ENCODE measurements at places on chromosomes 6 and 20.

DNA sequence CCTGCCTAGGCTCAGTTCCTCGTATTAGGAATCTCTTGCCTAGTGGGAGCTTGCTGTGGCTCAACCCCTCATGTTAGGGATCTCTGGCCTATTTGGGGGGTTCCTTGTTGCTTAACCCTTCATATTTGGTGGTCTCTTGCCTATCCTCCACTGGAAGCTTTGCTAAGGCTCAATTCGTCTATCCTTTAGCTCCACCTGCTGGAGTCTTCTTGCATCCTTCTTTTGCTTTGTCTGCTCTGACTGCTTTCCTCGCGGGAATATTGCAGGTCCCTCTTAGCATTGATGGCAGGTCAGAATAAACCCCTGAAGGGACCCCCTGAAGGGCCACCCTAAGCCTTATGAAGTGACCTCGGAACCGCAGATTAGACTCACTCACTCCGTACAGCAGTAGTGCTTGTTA, 203.0 kb upstream of the TBX18 start:
- no peak for DNase-seq

DNA sequence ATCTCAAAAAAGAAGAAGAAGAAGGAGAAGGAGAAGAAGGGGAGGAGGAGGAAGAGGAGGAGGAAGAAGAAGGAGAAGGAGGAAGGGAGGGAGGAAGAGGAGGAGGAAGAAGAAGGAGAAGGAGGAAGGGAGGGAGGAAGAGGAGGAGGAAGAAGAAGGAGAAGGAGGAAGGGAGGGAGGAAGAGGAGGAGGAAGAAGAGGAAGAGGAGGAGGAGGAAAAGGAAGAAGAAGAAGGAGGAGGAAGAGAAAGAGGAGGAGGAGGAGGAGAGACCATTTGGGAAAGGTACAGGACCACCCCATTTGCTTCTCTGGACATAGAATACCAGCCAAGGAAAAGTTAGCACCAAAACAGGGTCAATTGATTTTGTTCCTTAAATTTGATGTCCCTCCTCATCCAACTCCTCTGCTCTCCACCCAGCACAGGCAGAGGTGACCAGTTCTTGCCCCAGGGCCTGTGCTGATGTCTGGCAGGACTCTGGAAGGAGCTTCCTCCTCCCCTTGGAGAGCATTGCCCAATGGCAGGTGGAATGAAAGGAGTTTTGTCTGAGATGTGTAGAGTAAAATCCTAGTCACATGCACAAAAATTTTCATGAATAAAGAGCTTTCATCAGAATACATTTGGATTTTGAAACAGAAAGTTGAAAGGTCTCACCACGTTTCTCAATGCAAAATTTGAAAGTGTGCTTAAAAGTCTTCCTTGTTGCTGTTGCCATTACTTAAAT, 182.9 kb downstream of the LY86 start:
- no peak for DNase-seq

- DNase-seq, result no peak
These were observed 355.5 kb upstream of the TSHZ2 start for GRCh38 chr20:52616629-52617028.

- no peak for DNase-seq
These were observed 86.0 kb upstream of the NT5E start for GRCh38 chr6:85363870-85364269.

DNA sequence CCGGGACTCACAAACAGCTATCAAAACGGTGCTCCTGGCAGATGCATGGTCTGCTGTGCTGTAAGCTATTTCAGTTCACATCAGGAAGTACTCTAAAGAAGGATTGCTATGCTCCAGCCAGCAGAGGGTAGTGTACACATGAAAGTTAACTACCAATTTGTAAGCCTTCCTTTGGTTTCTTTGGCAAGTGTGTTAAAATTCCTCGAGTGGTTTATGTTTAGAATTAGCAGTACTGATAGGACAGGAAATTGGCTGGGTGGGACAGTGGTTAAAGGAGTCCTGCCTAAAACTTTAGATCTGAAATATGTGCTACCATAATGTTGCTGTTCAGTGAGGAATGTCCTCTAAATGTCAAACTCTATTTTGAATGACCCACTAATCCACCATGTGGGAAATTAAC, 47.4 kb downstream of the TRMT11 start:
- DNase-seq, result no peak

DNA sequence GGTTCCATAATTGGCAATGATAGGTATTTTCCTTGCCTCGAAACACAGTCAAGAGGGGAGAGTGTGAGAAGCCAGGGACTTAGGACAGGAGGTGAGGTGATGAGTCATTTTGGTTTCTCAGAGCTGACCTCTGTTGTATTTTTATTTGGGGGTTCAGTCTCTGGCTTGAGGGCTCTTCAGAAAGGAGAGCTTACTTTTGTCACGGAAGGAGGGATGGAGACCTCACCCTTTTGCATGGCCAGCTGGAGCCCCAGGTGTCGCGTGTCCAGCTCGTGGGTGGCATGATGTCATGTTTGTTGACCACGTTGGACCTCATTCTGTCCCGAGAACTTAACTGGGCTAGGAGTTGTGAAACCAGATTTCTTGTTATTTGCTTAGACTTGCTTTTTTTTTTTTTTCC, 293.9 kb downstream of the QKI start:
- DNase-seq, result no peak

GRCh38 chr6:113598786-113599185, 258.4 kb upstream of the MARCKS start:
- no peak for DNase-seq

Data from activated naive CD4-positive, alpha-beta T cell treated with anti-CD3 and anti-CD28 coated beads for 36 hours (primary cell).